ENCODE measurements at places on chromosomes 3 and 15.

- DNase-seq: peak; percentile 55
Measured at GRCh38 chr15:80776420-80777045, 2.6 kb upstream of the CEMIP start.

GRCh38 chr3:42263354-42264346, 2.3 kb downstream of the CCK start:
- DNase-seq: no peak

- no peak for DNase-seq
Measured at GRCh38 chr15:98524838-98525660, 123.3 kb upstream of the IGF1R start.

GRCh38 chr3:151625086-151625485, 108.6 kb upstream of the AADACL2 start:
- DNase-seq: no peak

DNA sequence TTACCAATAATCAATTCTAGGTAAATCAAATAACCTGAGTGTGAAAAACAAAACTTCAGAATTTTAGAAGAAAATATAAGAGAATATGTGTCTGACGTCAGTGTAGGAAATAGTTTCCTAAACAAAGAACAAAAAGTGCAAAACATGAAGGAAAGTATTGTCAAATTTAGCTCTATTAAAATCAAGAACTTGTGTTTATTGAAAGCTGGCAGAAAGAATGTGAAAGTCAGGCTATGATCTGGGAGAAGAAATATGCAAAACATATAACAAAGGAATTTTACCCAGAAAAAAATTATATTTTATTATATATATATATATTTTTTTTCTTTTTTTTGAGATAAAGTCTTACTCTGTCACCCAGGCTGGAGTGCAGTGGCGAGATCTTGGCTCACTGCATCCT, 129.1 kb upstream of the ANKRD28 start:
- no peak for DNase-seq

DNA sequence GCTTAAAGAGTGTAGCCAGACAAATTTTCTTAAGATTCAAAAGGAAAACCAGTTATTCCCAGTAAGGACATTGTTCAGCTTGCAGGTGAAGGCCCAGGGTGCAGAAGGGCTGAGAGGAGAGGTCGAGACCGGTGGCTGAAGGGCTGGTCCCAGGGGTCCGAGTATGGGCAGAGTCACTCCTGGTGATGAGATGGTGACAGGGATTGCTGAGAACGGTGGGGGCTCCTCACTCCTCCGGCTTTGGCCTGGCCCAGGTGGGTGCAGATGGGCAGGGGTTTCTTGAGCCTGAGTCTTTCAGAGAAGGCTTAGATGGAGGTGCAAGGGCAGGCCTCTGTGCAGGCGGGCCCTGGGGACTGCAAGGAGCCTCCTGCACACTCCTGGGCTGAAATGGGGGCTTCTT, 56.2 kb downstream of the ZNF445 start:
- no peak for DNase-seq

DNA sequence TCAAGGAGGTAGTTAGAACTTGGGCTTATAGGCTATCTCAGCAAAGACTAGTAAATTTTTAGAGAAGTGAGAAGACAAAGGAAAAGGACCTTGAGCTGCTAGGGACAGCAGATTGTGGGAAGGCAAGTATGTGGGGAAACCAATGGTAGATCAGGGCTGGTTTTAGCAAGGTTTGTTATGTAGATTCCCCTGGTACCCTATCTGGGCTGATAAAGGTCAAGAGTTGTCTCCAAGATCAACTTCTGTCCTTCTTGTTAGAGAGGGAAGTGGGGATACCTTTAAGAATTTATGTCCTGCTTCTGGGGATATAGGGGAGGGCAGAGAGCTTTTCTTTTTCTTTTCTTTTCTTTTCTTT, 28.9 kb downstream of the KAT2B start:
- no peak for DNase-seq

DNA sequence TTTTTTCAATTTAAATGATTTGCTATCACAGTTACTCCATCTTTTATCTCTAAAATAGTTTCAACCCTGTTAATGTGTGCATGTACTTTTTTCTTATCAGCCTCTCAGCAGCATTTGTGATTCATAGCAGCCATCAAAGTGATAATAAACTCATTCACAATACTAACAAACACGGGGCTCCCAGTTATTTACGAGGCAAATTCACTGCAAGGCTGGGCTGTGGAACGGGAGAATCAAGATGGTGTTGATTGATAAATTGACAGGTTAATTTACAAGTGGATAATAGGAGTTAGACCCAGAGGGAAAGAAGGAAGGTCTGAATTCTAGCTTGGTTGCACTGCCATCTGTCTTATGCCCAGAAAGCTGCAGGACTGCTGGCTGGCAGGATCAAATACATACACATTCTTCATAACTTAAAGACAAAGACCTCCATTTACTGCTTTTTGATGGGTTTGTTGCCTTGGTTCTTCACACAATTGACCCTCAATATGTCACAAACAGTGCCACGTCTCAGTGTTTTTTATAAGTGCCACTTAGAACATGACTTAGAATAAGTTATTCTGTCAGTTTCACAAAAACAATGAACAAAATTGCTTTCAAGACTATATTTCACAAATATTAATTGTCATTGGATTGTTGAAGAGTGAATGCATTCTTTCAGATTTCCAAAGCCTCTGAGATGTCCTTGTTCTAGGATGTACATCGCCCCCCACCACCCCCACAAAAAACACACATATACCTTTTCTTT, 562.8 kb downstream of the NR2F2 start:
- DNase-seq: no peak

DNA sequence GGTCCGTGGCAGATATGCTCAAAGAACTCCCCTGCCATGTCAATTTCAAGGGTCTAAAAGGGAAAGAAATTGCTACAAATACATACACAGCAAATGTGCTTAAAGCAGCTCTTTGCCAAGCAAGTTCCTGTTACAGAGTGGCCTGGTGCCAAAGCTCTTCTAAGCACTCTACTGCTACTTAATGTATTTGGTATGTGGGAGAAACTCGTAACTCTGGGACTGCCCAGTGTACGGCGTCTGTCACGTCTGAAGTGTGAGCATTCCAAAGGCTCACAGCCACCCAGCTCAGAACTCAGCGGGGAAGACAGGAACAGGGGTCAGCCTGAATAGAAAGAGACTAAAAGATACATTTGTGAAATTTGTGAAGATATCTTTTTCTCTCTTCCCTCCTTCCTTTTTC, 54.6 kb downstream of the RBMS3 start:
- no peak for DNase-seq

GRCh38 chr3:46334741-46335478, 19.0 kb upstream of the CCR2 start:
- no peak for DNase-seq

GRCh38 chr3:43181202-43181821, 75.4 kb upstream of the POMGNT2 start:
- peak; percentile 47 for DNase-seq

GRCh38 chr3:114218578-114219185, 18.7 kb downstream of the ZNF80 start:
- DNase-seq: no peak

- no peak for DNase-seq
Measured at GRCh38 chr15:97652700-97653167, 307.8 kb upstream of the ARRDC4 start.

GRCh38 chr3:34073961-34074360, 275.5 kb downstream of the PDCD6IP start:
- no peak for DNase-seq

DNA sequence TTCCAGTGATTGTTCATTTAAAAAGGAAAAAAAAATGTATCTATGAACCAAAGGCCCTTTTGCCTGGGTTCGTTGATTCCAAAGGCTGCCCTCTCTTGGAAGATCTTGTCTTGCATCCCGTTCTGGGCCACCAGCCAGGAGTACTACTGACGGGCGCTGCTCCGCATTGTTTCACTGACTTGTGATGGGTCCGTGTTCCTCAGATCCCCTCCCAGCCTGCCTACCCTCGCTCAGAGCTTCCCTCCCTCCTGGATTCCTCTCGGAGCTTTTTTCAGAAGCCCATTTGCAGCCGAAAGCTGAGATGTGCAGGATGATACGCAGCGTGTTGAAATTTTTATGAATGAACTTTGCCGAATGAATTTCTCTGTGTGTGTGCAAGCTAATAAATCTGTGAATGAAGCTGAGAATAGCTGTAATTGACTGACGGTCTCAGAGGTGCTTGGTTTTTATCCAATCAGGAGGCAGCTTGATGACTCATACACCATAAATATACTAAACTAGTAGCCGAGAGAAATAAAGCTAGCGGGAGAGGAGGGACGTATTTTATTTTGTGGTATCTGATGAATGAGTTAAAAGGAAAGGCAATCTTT, at the start of gene SHC4:
SHC4 (minus strand) TSS at position 396 of the 590 bp plus-strand sequence. CDS start 904 bp downstream, outside the sequence.
- no peak for DNase-seq

GRCh38 chr15:74318376-74319137, 48.9 kb downstream of the CYP11A1 start:
- DNase-seq: no peak

GRCh38 chr15:51726302-51727073, 11.0 kb downstream of the LYSMD2 start:
- peak; percentile 23 for DNase-seq

DNA sequence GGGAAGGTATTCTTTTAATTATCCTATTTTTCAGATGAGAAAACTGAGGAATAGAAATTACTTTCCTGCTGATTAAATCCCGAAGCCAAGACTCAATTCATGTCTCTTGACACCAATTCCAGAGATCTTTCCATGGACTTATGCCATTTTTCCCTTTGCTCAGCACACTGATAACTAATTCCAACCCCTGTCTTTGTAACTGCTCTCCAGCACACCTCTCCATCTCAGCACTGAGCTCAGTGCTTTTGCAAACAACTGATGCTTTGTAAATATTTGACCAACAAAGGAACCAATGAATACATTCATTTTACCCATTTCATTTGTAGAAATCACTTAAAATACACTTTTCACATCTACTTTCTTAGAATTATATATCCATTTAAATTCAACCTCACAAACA, 249.1 kb downstream of the IL5RA start:
- DNase-seq: no peak

- no peak for DNase-seq
Measured at GRCh38 chr3:339351-339750, 142.8 kb downstream of the CHL1 start.

- DNase-seq: no peak
Measured at GRCh38 chr3:185351396-185351795, 11.5 kb upstream of the MAP3K13 start.

GRCh38 chr3:49602877-49603411, 48.7 kb downstream of the BSN start:
- peak; percentile 65 for DNase-seq

DNA sequence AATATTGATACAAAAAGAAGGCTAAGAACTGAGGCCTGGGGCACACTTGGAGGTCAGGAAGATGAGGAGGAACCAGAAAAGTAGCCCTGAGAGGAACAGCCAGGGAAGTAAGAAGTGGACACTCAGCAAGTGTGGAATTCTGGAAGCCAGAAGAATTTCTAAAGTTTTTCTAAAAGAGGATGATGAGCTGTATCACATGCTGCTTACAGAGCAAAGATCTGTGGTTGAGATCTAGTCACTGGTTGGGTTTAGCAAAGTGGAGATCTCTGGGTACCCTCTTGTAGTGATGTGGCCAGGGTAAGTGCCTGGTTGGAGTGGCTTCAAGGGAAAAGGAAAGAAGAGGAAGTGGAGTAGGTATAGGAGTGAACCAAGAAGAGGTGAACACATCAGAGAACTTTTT, 95.4 kb upstream of the DAZL start:
- no peak for DNase-seq

DNA sequence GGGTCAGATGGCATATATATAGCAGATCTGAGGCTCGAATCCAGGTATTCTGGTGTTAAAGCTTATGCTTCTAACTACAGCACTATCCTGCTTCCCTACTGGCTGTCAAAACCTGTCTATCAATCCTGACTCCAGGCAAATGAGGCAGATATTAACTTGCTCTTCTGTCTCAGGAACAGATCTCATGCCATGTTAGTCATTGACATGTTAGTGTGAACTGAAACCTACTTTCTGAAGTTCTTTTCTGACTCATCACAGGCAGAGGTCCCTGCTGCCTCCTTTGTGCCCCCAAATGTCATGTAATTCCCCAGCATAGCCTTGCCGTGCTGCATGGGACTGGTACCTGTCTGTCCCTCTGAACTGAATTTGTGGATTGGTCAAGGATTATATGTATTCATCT, 125.0 kb upstream of the SMAD3 start:
- DNase-seq: no peak

DNA sequence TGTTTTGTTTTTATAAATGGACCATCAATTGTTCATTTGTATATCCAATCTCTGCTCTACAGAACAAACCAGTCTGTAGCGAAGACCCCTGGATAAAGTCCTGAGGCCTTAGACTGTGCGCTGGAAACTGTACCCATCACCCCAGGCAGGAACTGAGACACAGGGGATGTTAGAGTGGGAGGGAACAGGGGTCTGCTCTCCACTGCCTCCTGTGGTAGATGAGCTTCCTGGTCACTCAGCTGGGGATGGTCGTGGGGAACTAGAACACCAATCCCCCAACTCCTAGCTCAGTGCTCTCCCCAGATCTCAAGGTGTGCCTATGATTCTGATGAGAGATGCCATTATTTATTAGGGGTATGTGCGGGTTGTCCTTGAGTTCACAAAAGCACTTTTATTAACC, 340.2 kb upstream of the IGF1R start:
- DNase-seq: no peak

DNA sequence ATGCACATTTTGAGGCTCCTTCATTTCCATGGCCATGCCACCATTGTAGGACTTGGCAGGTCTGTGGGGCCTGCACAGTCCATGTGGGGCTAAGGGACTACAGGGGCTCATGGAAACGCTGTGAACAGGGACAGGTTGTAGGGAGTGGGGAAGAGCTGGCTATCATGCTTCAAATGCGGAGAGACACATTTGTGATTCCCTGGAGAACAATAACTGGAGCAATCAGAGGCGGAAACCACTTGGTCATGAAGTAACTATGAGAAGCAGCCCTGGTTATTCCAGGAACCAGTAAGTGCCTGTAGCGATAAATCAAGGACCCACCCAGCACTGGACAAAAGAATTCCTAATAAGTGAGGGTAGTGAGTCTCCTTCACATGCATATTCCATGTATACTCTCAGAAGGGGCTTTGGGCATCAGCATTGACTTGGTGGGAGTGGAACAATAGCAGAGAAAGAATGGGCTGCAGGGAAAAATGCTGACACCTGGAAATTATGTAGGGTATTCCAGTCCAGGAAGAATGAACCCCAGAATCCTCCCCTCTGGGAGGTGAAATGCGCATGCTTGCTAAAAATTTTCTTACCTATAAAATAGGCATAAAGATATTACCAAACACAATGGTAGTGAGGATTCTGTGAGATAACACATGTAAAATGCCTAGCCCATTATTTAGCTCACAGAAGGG, 251.4 kb upstream of the ROPN1 start:
- no peak for DNase-seq

- DNase-seq: peak; percentile 66
Measured at GRCh38 chr3:33074217-33075067, 22.5 kb downstream of the GLB1 start.

GRCh38 chr15:88981244-88982215, 68.4 kb upstream of the MFGE8 start:
- DNase-seq: no peak

GRCh38 chr3:77014226-77014625, 25.7 kb upstream of the ROBO2 start:
- DNase-seq: no peak

- no peak for DNase-seq
Measured at GRCh38 chr15:89363133-89363532, 28.5 kb upstream of the POLG start.

All from activated gamma-delta T cell treated with Interleukin-2 at 50 U/mL for 16 hours (primary cell).